ENCODE measurements at places on chromosomes 3 and 15.

DNA sequence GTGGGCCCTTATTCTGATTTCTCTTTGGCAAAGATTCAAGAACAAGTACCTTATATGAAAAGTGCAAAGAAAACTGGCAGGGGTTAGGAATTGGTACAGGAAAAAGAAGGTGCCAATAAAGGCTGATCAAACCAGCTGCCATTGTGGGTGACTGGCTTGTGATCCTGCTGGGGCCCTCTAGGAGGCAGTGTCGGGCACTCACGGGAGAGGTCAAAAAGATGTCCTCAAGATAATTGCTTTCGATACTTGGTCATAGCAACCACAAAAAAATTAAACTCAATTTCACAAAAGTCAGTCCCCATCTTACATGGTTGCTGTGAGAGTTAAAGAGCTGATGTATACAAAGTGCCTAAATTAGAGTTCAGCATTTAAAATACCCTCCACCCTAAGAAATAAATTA, 31.0 kb upstream of the CAV3 start:
- no peak for DNase-seq

GRCh38 chr3:122233101-122233952, 49.9 kb downstream of the CASR start:
- DNase-seq = peak; percentile 39

GRCh38 chr15:29268706-29269484, 727 bp downstream of the NSMCE3 start:
- DNase-seq = peak; percentile 60

- DNase-seq = no peak
Measured at GRCh38 chr15:85762756-85763127, 32.0 kb downstream of the KLHL25 start.

GRCh38 chr3:94206291-94206690, 143.4 kb downstream of the NSUN3 start:
- DNase-seq = no peak

DNA sequence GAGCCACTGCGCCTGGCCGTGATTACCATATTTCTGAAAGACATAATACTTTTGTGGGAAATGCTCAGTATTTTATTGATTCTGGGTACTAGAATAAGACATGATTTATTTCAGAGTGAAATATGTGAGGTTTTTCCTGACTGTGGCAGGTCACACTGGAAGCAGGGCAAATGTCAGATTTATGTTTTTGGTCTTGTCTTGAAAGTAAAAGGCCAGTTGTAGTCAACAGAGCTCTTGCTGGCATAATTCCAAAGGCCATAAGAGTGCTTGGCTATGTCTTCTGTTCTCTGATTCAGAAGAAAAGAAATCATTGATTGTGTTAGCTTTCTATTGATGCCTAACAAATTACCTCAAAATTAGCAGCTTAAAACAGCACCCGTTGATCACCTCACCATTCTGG, 176.4 kb downstream of the TJP1 start:
- no peak for DNase-seq

DNA sequence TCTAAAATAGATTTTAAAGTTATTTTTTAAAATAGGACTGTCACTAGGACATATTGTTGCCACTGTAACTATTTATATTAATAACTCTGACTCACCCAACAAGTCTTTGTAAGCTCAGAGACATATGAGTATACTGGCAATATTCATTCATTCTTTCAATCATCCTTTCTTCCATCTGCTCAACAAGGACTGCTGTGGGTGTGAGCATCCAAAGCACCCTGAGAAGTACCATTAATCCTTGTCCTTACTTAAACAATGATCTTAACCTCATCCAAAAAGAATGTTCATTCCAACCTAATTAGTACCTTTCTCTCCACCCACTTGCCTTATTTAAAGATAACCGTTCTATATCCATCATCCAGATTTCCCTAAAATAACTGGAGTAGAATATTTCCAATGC, 94.2 kb upstream of the PPP2R3A start:
- DNase-seq = no peak
